ENCODE measurements at places on chromosomes 3 and 15.
A peak's percentile ranks its signal among the peaks of the same experiment; 100 is the strongest.

DNA sequence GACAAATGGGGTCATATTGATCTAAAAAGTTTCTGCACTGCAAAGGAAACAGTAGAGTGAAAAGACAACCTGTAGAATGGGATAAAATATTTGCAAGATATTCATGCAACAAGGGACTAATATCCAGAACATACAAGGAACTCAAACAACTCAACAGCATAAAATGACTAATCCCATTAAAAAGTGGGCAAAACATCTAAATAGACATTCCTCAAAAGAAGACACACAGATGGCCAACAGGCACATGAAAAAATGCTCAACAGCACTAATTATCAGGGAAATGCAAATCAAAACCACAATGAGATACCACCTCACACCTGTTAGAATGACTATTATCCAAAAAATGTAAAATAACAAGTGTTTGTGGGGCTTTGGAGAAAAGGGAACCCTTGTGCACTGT is 8.8 kb downstream of the SLC12A8 start:
- DNase-seq = no peak

DNA sequence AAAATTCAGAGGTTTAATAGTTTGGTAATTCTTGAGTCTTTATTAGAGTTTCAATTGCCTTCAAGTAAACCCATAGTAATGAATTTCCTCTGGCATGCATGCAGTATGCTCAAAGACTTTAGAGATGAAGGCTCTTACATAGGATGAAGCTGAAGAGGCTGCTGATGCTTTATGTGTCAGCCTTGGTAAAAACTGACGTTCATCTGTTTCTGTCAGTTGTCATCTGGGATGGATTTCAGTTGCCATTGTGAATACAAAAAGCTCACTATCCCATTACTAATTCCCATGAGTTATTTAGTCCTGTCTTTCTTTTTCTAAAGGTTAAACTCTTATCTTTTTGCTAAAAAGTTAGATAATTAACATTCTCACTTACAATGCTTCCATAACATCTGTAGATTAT is 136.9 kb upstream of the GBE1 start:
- no peak for DNase-seq

DNA sequence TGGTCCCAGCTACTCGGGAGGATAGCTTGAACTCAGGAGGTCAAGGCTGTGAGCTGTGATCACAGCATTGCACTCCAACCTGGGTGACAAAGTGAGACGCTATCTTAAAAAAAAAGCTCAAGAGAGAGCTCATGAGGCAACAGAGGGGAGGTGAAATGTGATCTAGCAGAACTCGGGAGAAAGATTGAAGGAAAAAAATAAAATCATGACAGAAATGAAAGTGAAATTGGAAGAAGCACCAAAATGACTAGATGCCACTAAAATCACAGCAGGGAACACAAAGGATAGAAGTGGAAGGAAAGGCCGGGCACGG is 109.4 kb upstream of the BNIP2 start:
- DNase-seq = no peak

GRCh38 chr3:128861491-128861890 is 17.9 kb upstream of the ACAD9 start:
- no peak for DNase-seq

DNA sequence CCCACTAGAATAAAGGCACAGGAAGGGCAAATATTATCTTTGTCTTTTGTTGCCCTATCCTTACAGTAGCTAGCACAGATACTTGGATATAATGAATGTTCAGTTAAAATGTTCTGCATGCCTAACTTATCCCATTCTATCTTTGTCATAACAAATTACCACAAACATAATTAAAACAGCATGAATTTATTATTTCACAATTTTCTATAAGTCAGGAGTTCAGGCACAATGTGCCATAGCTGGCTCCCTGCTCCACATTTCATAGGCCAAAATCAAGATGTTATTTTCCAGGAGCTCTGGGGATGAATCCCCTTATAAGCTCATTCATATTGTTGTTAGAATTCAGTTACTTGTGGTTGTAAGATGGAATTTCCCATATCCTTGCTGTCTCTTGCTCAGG is 975.5 kb downstream of the IGSF11 start:
- no peak for DNase-seq

- DNase-seq = no peak
Observed at GRCh38 chr3:14899993-14900618, 47.3 kb upstream of the NR2C2 start.

DNA sequence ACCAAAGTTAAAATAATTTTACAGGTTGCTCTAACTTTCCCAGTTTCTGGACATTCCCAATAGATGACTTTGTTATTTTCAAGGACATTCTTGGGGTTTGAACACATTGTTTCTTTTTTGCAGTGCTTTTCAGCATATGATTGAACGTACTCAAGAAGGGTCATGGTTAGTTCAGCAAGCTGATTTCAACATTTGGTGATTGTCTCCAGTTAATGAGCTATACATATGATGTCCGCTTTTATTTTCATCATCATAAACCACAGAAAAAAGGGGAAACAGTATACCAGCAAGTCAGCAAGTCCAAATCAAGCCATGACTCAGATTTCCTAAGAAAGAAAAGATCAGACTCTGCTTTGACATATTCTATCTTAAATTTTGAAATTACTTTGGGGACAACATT is 69.4 kb downstream of the B3GALNT1 start:
- no peak for DNase-seq

DNA sequence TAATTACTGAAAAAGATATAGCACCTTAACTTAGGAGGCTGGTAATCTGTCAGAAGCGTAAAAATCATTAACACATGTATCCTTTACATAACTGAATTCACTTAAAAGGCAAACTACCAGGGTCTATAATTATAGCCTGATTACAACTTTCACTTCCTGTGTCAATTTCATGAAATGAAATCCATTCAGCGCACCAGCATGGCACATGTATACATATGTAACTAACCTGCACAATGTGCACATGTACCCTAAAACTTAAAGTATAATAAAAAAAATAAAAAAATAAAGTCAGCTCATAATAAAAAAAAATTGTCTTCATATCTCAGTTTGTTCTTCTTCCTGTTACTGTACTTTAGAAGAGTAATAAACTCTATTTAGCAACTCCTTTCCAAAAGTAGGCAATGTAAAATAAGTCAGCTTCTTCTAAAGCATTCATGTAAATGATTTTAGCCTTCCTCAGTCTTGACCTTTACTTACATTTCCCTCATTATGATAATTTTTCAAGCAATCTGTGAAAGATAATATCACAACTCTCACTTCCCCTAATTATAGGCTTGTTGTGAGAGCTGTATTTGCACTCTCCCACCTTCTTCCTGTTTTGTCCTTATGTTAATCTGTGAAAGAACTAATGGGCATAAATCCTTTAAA is 50.1 kb downstream of the KBTBD8 start:
- DNase-seq = no peak

GRCh38 chr3:197539651-197540051 is 16.1 kb downstream of the BDH1 start:
- no peak for DNase-seq

- DNase-seq = no peak
Observed at GRCh38 chr3:47803480-47804025, 615 bp downstream of the DHX30 start.

GRCh38 chr15:79897701-79898113 is 893 bp upstream of the MTHFS start:
- peak; percentile 20 for DNase-seq

- DNase-seq = no peak
Observed at GRCh38 chr3:146128179-146128578, 32.8 kb downstream of the PLOD2 start.

GRCh38 chr3:192010490-192010889 is 549.5 kb downstream of the PYDC2 start:
- DNase-seq = no peak

DNA sequence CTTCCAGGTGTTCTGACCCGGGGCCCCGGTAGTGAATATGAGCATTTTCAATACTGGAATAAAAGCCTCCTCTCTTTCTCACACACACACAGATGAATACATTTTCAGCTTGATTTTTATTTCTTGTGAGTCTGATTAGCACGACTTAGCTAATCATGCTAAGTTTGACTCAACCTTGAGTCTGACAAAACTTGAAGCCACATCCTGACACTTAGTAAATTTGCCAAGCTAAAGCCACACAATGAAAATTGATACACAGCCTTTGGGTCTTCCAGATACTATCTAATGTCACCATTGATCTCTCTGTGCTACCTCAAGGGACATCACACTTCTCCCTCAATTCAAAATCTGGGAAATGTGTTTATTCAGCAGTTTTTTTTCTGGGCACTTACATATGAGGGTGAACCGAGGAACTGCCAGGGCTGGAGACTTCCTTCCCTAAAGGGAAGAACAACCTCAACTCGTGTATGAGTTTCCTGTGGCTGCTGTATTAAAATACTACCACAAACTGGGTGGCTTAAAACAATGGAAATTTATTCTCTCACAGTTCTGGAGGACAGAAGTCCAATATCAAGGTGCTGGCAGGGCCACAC is 18.6 kb downstream of the TMEM266 start:
- DNase-seq = no peak

- no peak for DNase-seq
Observed at GRCh38 chr3:95356764-95357501, 1294.1 kb downstream of the NSUN3 start.

GRCh38 chr3:57133157-57133556 is 32.0 kb downstream of the IL17RD start:
- no peak for DNase-seq

- DNase-seq = no peak
Observed at GRCh38 chr3:137694836-137695235, 69.3 kb upstream of the SOX14 start.

DNA sequence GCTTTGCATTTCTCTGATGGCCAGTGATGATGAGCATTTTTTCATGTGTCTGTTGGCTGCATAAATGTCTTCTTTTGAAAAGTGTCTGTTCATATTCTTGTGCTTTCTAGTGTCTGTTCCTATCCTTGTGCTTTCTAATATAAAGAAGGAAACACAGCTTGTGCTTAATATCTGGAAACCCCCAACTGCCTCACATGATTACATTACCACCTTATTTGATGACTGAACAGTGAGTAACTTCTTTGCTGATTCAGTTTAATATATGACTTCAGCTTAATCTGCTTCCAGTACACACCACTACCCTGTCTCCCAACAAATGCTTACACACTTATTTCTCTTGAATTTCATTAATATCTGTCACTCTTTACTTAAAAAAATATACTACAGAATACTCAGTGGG is 835.1 kb downstream of the EDEM1 start:
- DNase-seq = no peak

GRCh38 chr3:146577662-146578061 is 27.5 kb downstream of the PLSCR5 start:
- DNase-seq = no peak

- no peak for DNase-seq
Observed at GRCh38 chr3:191966556-191966955, 505.6 kb downstream of the PYDC2 start.

- no peak for DNase-seq
Observed at GRCh38 chr15:58138106-58138505, at the start of gene AQP9. TSS of gene AQP9 (plus strand) at chr15:58138381. CDS start at chr15:58138566, 185 bp downstream.

GRCh38 chr3:79366414-79366813 is 401.4 kb downstream of the ROBO1 start:
- no peak for DNase-seq

- DNase-seq = no peak
Observed at GRCh38 chr3:160224256-160224655, 966 bp upstream of the C3orf80 start.

- DNase-seq = no peak
Observed at GRCh38 chr15:99019558-99020540, 12.3 kb upstream of the PGPEP1L start.

- peak; percentile 74 for DNase-seq
Observed at GRCh38 chr3:197906023-197906849, 43.8 kb upstream of the RPL35A start.

DNA sequence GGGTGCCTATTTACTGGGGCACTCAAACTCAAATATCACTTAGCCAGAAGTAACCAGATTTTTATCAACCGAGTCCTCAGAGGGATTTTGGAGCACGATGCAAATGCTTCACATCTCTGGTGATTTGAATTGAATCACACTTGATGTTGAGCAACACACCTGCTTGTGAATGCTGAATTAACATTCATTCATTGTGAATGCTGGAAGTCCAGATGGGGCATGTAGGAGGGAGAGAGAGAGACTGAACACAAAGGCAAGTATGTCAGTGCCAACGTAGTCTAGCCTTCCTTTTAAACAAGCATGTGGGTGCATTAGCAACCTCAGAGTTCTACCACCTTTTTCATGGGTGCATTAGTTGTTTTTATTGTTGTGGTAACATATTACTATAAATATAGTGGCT is 156.2 kb downstream of the ADAMTSL3 start:
- DNase-seq = no peak

GRCh38 chr3:126025116-126025729 is 56.2 kb downstream of the ROPN1B start:
- DNase-seq = no peak

GRCh38 chr3:58039601-58040000 is 31.4 kb downstream of the FLNB start:
- no peak for DNase-seq

GRCh38 chr3:188270423-188270972 is 116.5 kb downstream of the LPP start:
- DNase-seq = no peak

DNA sequence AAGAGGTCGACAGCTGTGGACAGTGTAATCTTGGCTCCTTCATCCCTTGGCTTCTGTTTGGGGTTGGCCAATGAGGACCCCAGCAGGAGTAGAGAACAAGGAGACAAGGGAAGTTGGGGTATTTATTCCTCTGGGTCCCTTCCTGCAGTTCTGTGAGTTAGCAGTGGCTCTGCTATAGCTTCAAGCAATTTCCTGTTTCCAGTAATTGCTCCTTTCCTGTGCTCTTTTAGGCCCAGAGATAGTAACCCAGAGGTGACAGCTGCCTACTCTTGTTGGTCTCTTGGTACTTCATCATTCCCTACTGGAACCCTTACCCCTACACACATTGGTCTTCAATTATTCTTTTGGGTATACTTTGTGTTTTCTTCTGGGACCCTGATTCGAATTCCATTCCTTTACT is 92.9 kb downstream of the NR1D2 start:
- DNase-seq = no peak

- DNase-seq = no peak
Observed at GRCh38 chr3:62370858-62371719, 2.3 kb downstream of the FEZF2 start.

GRCh38 chr3:150049317-150049716 is 78.6 kb upstream of the PFN2 start:
- DNase-seq = no peak

Data from activated T-cell treated with anti-CD3 and anti-CD28 coated beads for 24 hours (primary cell).